ENCODE measurements at places on chromosomes 4 and X.

DNA sequence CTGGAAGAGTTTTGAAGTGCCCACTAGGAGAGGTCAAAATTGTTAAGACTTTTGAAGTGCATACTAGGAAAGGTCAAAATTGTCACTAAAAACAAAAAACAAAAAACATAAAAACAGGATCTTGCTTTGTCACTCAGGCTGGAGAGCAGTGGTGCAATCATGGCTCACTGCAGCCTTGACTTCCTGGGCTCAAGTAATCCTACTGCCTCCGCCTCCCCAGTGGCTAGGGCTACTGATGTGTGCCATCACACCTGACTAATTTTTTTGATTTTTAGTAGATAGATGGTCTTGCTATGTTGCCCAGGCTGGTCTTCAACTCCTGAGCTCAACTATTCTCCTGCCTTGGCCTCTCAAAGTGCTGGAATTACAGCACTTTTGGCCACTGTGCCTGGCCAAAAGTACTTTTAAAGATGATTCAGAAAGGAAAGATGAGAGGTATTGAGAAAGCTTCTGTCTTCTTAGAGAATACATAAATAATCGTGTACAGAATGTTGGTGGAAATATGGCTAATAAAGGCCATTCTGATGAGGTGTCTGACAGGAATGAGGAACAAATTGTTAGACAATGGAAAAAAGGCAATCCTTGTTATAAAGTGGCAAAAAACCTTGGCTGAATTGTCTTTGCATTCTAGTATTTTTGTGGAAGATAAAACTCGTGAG, 43.3 kb upstream of the STX18 start:
- DNase-seq: no peak

GRCh38 chr4:15809058-15809457, 30.9 kb downstream of the CD38 start:
- peak; percentile 18 for DNase-seq

- no peak for DNase-seq
Measured at GRCh38 chr4:26400132-26400531, 79.3 kb downstream of the RBPJ start.

- no peak for DNase-seq
Measured at GRCh38 chr4:182827166-182827565, 90.0 kb downstream of the DCTD start.

DNA sequence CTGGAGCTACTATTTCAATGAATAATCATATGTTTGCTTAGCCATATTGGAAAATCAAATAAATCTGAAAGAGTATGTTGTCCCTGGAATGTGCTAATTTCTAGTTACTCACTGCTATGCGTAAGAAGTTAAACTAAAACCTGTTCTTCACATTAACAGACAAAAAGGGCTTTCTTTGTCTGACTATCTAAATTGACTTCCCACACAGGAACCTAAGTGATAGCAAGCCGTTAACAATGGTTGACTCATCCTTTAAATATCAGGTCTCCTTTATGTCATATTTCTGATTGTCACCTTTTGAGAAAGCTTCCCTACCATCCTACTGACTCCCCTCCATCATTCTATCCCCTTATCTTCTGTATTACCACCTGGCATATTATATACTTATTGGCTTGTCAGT, 81.4 kb downstream of the AMELX start:
- DNase-seq: no peak

- peak; percentile 31 for DNase-seq
Measured at GRCh38 chr4:139858436-139859205, 193.0 kb downstream of the MGST2 start.

GRCh38 chr4:74758551-74759145, 35.7 kb downstream of the BTC start:
- DNase-seq: peak; percentile 58

- no peak for DNase-seq
Measured at GRCh38 chr4:36494747-36495146, 213.3 kb downstream of the DTHD1 start.

- DNase-seq: no peak
Measured at GRCh38 chrX:30920271-30920670, 31.2 kb upstream of the TAB3 start.

DNA sequence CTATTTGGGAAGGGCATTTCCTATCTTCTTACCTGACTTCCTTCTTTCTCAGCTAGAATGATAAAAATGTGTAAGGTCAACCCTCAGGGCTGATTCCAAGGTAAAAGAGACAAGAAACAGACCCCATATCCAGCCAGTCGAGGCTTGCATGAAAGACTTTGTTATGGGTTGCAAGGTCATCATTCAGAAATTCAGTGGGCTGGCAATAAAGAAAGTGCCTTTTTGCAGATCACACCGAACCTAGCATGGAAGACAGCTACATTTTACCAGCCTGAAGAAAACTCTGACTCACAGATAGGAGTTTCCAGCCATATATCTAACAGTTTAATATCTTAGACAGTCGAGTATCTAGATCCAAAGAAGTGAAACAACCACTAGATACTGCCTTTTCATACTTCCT, 87.4 kb downstream of the PDGFC start:
- DNase-seq: no peak

GRCh38 chr4:153222707-153223426, 18.6 kb downstream of the TRIM2 start:
- peak; percentile 69 for DNase-seq

DNA sequence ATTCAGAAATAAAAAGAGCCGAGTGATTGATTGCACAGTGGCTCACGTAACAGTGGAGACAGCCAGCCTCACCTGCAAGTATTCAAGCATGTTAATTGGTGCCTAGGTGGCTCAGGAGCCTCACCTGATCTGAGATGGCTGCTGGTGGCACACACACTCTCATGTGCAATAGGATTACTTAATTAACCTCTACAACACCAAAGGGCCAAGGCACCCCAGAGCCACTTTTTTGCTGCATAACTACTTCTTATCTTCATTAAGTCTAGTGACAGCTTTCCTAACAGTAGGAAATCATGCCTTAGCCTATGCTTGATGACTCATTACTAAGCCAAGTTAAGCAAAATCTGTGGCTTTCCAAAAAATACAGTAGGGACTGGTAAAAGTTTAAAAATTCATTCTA, 117.3 kb upstream of the NOCT start:
- DNase-seq: no peak

DNA sequence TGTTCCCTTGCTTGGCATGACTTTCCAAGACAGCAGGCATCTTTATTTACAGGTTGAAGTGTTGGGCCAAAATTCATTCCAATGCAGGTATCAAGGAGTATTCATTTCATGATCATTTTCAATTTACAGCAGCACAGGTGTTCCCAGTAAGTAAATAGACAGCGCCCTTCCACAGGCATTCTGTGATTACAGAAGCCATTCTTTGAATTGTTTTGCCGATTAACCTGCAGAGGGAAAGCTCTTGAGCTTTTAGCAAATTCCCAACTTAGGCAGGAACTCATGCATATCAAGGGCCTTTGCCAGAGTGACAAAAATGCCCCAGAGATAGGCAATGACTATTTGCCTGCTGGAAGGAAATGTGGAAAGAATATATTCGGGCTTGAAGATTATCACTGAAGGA, 6.8 kb downstream of the TXK start:
- no peak for DNase-seq

GRCh38 chr4:82947498-82947897, 47.0 kb downstream of the THAP9 start:
- no peak for DNase-seq

- no peak for DNase-seq
Measured at GRCh38 chrX:10208953-10209352, 52.2 kb downstream of the CLCN4 start.

GRCh38 chr4:147428583-147428982, 52.3 kb upstream of the EDNRA start:
- no peak for DNase-seq

- no peak for DNase-seq
Measured at GRCh38 chr4:153008578-153009199, 72.6 kb downstream of the FHDC1 start.

DNA sequence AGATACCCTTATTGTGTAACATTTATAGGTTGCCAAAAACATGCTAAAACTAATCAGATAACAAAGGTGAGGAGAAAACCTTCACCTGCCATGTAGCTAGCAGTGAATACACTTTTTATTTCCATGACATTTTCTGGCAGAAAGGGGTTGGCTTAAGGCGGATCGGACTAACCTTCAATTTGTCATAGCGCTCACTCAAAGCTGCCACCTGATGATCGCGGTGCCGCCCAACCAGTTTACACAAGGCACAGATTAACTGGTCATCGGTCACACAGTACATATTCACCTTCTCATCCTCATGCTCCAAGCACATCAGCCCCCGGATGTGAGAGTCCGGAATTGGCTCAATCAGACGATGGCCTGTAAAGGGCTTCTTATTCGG, 53.7 kb downstream of the MID1 start:
- DNase-seq: no peak

GRCh38 chr4:7444314-7444713, 9.6 kb upstream of the PSAPL1 start:
- no peak for DNase-seq
